ENCODE measurements at places on chromosomes 12 and 14. TPM values are rescaled to one million over a fixed set of nuclear protein-coding genes. Genes with fewer than 3 reads are reported as not detected.

Gene CABP1
- 0.25 TPM for total RNA-seq

DNA sequence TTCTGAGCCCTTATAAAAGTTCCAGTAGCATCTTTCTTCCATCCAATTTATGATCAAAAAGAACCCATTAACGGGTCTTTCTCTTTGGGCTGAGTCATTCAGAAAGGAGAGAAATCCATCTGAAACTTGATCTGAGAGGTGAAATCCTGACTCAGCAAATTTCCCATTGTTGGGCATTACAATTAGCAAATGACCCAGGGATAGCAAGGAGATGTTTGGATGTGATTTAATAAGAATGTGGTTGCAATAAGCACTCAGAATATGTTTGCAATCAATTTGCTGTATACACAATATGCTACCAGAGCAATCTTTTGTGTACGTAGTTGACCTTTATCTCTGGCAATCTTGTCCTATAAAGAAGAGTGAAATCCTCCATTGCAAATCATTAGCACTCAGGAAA is 122.7 kb downstream of the CCDC60 start:
- DNase-seq, result no peak

- no peak for DNase-seq
Measured at GRCh38 chr14:32932914-32933628, 5.6 kb upstream of the NPAS3 start.

GRCh38 chr12:74499192-74499591 is 38.4 kb upstream of the ATXN7L3B start:
- no peak for DNase-seq

- DNase-seq, result no peak
Measured at GRCh38 chr14:102262929-102263462, 42.0 kb downstream of the MOK start.

DNA sequence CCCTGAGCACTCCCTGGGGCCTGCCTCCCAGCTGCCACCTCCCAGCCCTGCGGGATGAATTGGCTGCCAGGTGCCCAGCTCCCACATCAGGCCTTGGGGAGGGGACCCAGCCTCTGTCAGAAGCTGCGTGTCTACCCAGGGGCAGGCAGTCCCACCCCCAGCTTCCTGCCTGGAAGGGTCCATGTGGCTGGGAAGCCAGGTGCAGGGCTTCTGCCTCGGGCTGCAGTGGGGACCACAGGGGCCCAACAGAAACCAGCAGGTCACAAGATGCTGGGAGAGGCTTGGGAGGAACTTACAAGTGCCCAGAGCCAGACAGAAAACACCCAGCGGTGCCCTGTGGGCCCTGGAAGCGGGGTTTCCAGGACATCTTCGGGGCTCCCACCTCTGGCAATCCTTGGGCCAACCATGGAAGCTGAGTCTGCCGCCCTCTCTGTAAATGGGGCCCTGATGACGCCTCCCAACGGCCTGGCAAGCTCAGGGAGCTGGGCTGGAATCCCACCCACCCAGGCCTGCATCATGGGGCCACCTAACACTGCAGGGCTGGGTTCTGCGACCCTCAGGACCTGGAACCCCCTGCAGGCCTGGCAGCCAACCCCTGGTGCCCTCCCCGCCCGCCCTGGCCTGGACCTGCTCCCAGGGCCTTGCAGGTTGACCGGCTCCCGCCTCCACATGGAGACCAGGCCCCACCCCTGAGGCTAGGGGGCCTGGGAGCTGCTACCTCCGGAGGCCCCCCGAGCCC is 36.6 kb downstream of the CCNK start:
- DNase-seq, result no peak

DNA sequence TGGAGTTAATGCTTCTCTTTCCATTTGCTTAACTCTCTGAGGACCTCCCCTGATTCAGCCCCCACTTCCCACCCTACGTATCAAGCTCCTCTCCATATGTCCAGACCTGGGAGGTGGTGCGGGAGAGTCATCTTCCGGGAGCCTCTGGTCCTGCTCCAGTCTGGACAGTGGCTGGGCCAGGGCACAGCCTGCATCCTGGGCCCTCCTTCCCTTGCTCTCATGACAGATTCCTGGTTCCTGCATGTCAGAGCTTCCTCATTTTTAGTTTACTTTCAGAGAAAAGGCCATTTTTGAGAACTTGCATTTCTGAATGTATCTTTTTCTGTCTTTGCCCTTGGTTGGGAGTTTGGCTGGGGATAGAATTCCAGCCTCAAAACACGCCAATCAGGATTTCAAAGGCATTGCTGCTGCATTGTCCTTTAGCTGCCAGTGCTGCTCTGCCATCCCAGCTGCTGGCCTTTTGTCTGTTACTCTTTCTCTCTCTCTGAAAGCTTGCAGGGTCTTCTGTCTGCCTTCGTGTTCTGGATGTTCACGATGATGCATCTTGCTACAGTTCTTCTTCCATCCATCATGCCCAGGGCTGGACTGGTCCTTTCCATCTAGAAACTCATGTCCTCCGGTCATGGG is 54.7 kb downstream of the SLC6A12 start:
- DNase-seq, result no peak

GRCh38 chr12:96211988-96212387 is 17.8 kb downstream of the ELK3 start:
- no peak for DNase-seq

Gene SLC7A8
- 0.76 TPM for total RNA-seq

- no peak for DNase-seq
Measured at GRCh38 chr14:22668417-22668816, 24.3 kb upstream of the OR6J1 start.

DNA sequence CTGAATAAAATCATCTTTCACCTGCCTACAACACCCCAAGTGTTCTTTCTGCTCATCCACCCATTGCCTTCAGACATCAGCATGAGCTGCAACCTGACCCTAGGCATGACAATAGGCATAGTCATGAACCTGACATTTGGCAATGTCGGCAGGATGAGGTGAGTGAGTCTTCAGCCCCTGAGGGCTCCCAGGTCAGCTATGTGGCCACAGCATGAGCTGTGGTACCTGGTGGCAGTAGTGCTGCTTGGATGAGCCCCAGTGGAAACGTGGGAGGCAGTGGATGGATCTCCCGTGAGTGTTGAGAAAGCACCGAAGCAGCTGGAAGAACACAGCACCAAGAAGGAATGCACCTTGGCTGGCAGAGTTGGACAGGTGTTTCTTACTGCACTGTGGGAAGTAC is 334.8 kb upstream of the FAR2 start:
- DNase-seq, result no peak

DNA sequence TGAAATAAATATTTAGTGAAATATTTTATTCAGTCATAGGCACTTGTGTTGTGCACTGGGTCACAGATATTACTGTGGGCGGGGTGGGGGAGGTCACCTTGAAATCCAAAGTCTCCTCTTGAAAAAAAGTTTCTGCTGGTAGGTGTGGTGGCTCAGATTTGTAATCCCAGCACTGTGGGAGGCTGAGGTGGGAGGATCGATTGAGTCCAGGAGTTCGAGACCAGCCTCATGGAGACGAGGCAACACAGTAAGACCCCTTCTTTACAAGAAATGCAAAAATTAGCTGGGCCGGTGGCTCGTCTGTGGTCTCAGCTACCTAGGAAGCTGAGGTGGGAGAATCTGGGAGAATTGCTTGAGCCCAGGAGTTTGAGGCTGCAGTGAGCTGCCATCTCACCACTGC is 913 bp upstream of the C2CD5 start:
- DNase-seq, result no peak

DNA sequence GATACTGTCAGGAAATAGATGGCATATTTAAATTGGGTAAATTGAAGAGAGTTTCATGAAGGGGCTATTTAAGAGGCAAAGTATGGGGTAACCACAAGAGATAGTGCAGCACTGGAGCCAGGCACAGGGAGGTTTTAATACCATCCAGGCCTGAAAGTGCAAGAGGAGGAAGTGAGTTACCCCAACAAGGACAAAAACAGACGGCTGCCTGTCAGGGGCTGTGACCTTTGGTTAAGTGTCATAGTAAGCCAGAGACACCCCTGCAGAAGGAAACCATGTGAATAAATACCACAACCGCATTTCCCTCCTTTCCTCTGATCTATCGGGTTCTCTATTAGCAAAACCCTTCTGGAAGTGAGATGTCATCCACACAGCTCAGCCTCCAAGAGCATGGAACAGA is 122.0 kb upstream of the DHRS4 start:
- no peak for DNase-seq

DNA sequence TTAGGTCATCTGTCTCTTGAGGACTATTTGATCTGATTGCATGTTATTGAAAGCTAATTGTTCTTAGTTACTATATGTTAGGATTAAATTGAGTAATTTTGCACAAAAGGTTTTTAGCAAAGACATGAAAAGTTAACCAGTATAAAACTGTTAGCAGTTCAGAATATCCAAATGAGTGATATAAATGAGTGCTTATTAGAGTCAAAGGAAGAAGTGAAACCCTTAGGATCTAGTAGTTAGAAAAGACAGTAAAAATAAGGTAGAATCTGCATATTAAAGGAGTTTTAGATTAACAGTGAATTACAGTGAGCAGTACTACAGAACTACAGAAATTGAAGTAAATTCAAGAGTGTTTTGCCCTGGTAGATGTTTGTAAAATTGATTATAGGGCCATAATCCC is 12.4 kb downstream of the RAP1B start:
- no peak for DNase-seq

- DNase-seq, result no peak
Measured at GRCh38 chr12:100393200-100393599, 36.3 kb downstream of the SLC17A8 start.

GRCh38 chr14:28254768-28255167 is 511.8 kb upstream of the FOXG1 start:
- DNase-seq, result no peak

Gene HIP1R
- total RNA-seq, result 24.7 TPM

DNA sequence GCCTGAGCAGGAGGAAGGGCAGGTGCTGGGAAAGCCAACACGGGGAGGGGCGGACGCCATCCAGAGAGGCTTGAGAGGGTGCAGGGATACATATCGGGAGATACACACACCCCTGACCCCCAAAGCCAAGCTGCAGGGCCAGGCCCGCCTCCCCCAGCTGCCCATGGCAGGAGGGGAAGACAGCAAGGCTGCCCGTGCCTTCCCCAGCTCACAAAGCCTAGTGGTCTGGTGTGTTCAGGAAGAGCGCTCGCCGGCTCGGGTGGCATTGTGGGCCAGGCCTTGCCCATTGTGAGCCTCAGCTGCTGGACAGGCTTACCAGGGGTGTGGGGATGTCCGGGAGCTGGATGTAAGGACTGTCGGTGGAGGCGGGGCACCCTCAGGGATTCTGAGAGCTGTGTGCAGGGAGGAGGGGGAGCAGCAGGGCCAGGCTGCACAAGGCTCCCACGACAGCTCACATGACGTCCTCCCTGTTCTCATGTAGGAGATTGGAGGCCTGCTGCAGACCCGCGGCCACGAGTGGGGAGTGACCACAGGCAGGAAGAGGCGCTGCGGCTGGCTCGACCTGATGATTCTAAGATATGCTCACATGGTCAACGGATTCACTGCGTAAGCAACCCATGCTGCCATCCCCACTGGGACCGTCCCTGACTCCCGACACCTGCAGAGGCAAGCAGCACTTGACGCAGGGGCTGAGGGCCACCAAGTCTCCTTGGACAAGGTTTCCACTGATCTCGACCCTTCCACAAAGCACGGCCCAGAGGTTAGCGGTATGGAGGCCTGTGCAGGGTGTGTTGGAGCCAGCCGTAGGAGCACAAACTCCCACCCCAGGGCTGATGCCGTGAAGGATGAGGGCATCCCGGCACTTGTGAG is 10.1 kb upstream of the SIVA1 start:
- DNase-seq, result no peak

Gene GPD1
- total RNA-seq, result 0.28 TPM

DNA sequence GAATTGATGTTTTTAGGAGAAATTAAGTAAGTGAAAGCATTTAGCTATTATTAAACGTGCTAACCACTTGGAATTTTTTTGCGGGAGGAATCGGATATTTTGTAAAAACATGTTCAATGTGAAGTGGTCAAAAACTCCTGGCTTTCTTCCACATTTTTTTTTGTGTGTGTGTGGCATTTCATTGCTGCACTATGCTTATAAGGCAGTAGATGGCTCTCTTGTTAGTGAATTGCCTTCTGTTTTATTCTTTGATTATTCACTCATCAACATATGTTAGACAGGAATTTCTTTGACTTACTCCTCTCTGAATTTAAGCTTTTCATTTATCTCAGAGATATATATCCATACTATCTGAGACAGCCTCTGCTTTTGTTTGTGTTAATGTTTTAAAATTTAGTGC is 71.3 kb downstream of the DERA start:
- no peak for DNase-seq

GRCh38 chr14:99955826-99956455 is 109.3 kb upstream of the EVL start:
- no peak for DNase-seq

DNA sequence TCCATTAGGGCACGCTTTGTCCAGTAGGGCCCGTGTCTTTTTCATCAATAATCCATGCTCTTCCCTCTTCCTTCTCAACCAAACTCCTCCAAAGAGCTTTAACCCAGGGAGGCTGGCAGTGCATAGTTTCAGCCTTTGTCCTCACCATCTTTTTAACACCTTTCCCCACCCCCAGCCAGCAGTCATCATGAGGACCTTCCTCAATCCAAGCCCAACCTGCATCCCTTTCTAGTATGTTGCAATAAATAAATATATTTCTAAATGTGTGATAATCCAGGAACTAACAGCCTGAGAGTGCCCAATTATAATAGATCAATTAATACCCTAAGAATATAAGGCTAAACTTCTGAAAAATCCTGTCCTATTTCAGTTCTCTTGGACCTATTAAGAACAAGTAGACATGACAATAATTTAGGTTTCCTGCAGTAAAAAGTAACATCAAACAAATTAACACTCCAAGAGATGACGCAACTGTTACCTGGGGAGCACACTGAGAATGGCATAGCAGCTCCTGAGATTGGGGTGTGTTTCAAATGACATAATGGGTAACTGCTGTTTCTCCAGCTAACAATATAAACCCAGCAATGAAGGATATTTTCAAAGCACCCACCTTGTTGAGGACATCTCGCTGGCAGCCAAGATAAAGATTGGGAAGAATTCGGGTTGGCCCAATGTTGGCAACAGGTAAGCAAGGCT is 62.6 kb downstream of the DUSP16 start:
- DNase-seq, result no peak

GRCh38 chr12:80400571-80400991 is 43.5 kb upstream of the PTPRQ start:
- DNase-seq, result no peak

Gene ABCC9
- not detected for total RNA-seq

DNA sequence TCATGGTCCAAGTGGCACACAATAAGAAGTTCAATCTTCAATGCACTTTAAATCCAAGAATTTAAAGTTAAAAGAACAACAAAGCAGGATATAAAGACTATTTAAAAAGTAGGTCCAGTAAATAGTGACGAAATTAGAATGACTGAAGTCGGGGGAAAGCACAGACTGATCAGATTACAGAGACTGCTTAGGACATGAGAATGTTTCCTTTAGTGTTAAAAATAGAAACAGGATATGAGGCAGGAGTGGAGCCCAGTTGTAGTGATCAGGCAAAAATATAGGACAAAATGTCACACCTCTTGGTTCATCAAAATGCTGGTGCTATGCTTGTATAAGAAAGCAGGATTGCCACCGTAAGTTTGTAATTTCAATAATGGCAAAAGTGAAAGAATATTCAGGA is 52.2 kb upstream of the CD163 start:
- DNase-seq, result no peak

- DNase-seq, result no peak
Measured at GRCh38 chr12:117092886-117093285, 6.3 kb downstream of the TESC start.

Gene GARIN6
- total RNA-seq, result not detected

Gene SLCO1B1
- total RNA-seq, result not detected

Gene MYF6
- not detected for total RNA-seq

Gene GPR65
- total RNA-seq, result 22.9 TPM

- DNase-seq, result no peak
Measured at GRCh38 chr12:101051901-101052550, 158.0 kb downstream of the SLC5A8 start.
